ENCODE measurements at places on chromosomes 16 and 17.

DNA sequence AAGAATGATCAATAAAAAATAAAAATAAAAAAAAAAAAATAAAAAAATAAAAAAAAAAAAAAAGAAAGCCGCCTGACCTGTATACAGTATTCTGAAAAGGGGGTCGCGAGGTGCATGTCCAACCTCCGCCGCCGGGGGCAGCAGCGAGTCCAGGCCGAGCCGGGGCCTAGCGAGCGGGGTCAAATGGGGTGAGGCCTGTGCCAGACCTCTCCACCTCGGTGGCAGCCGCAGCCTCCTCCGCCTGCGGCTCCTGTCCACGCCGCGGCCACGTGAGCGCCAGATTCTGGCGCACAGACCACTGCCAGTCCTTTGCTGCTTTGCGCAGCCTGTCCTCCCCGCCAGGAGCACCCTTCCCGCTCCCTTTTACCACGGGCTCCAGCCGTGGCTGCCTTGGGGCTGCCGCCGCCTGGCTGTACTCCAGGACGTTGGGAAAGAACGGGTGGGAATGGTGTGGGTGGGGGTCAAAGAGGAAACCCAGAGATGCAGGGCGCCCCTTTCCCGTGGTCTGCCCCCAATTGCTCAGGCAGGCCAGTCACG is 2.4 kb upstream of the BCKDK start:
- peak; percentile 77 for DNase-seq

DNA sequence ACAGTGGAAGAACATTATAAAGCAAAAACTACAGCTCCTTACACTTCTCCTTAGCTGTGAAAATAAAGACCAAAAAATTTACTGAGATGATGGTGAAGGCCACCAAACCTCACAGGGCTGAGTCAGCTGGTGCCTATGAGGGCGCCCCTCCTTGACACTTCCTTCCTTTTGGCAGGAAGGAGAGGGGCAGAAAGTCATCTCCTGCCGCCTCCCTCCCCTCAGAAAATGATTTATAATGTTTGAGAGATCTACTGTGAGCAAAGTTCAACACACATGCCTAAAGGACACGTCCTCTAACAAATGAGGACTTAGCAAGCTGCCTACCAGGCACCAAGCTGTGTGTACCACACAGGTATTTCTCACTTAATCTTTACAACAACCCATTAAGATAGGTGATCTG is 245.7 kb downstream of the PRKCA start:
- no peak for DNase-seq

DNA sequence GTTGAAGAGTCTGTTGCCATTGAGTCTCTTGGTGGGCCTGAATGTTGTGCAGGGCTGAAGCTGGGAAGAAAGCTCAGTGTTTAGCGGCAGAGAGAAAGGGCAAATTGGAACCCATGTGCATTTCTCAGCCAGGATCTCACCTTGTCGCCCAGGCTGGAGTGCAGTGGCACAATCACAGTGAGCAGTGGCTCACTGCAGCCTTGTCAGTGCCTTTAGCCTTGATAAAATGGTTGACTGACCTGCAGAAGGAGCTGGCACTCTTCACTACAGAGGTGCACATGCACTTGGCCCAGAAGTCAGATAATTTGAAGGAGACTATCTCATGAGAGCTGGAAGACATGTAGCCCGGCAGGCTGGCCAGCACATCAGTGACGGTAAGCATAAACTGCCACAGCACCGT is 124.2 kb upstream of the TBX2 start:
- no peak for DNase-seq

DNA sequence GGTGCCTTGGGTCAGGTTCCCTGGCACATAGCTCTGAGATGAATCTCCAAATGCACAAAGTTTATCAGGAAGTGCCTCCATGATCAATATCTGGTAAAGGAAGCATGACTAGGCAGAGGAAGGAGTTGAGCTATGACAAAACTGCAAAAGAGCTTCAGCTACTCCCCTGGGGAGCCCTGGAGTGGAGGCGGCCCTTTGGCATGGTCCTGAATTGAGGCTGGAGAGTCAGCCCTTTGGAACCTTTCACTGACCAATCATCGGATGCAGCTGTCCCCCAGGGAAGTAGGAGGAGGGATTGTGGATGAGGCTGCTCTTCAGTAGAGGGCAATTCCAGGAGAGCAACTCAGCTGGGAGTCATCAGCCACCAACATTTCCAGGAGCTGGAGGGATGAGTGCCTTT is 46.1 kb upstream of the NLRP1 start:
- no peak for DNase-seq

- no peak for DNase-seq
Observed at GRCh38 chr17:42846594-42847280, 2.4 kb downstream of the AOC2 start.

DNA sequence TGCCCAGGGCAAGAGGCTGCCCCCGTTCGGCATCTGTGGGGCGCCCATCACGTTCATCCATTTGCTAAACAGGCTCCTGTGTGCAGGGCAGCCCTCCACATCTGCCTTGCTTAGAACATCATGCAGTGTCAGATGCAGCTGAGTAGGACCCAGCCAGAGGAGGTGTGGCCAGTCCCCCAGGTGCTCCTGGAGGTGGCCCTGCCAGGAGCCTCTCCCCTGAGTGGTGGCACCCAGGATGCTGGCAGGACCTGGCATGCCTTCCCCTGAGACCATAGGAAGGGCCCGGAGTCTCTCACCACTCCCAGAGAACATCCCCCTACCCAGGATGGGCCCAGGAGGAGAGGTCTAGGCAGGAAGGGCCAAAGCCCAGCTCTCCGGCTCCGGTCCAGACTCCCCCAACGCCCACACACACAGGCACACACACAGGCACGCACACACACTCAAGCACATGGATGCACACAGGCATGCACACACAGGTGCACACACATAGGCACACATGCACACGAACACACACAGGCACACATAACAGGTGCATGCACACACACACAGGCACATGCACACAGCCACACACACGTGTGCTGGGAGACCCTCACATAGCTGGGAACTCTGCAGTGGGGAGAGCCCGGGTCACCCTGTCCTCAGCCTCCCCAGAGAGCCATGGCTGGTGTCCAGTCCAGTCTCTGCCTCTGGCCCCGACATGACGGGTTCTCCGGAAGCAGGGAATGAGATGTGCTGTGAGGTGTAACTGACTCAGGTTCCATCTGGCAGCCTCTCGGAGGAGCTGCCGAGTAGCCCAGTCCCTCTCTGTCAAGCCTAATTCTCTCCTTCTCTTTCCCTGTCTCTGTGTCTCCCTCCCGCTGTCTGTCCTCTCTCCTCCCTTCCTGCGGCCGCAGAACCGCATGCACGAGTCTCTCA is 74.6 kb downstream of the AMFR start:
- DNase-seq = peak; percentile 15

GRCh38 chr17:78821961-78822360 is 18.7 kb downstream of the USP36 start:
- no peak for DNase-seq

DNA sequence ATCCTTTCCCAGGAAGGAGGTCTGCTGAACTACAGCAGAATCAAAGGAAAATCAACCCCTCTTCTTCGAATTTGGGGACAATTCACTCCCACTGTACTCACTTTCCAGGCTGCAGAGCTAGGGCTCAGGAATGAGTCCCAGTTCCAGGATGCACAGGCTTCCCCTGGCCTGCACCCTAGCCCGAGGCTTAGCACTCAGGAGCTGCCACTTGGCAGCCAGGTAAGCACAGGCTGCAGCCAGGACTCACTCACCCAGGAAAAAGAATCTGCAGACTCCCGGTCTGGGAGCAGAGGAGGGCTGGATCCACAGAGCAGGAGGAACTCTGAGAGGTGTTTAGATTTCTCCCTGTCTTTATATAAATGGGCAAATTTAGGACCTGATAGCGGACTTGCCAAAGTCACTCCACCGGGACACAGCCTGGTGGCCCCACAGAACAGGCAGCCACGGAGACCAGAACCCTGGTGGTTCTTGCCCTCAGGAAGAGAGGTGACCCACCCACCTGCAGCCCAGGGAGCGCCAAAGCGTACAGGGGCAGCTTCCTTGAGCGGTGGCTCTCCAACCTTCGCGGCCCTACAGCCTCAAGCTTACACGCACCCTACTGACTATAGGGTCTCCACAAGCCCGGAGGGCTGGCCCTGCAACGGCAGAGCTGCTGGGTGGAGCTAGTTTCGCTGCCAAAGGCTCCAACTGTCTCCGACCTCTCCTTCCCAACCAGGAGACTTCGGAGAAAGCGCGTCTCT is 4.8 kb downstream of the CBLN1 start:
- DNase-seq = no peak
